ENCODE measurements at places on chromosomes 4 and X. TPM values are rescaled to one million over a fixed set of nuclear protein-coding genes. Genes with fewer than 3 reads are reported as not detected.
A peak's percentile ranks its signal among the peaks of the same experiment; 100 is the strongest.

DNA sequence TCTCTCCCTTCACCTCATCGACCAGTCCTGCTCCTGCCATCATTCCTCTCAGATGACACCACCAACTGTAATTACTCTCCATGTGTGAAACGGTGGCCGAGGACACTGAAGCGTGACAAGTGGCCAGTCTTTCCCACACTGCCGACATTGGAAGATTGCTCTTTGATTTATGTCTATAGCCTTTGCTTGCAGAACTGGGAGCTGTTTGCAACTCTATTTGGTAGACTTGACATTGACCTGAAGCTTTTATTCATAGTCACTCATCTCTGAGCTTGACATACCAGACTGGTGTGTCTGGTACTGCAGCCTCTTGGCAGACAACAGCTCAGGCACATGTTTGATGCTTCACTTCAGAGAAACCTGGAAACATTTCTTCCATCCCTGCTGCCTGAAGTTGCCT lies 121.8 kb upstream of the GALNT7 start:
- no peak for DNase-seq

GRCh38 chr4:1291996-1292702 lies 2.5 kb downstream of the MAEA start:
- no peak for DNase-seq

- no peak for DNase-seq
These were observed 145.1 kb upstream of the IL1RAPL2 start for GRCh38 chrX:104420907-104421306.

DNA sequence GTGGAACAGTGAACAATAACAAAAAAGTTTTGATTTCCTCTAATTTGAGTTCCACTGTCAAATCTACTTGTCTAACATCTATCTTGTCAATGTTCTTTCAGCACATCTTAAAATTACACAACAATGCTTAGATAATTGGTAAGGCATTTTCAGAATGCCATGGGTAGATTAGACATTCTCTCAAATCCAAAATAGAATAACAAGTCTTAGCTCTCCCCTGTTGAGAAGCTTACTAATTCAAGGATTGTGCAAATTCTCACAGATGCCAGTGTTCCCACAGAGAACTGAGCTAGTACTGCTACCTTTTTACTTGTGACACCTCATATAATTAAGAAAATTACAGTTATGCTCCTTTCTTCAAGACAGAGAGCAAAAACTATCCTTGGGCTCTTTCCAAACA lies 2442.0 kb downstream of the PCDH7 start:
- DNase-seq, result no peak

DNA sequence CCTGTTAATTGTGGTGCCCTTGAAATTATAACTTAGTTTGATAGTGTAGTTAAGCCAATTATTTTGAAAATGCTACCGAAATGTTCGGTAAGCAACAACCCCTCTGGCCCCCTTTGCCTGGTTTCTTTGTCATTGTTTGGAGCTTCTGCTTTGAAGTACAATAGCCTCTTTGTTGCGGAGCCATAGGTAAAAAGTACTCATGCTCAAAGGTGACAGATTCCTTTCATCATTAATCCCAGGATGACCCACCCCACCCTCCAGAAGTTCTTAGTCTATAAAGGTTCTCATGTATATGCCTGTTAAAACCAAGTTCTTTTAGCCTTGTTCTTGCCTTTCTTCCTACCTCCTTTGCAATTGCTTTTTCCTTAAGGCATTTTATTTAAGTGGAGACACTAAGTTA lies 42.4 kb upstream of the SMARCAD1 start:
- peak; percentile 49 for DNase-seq

DNA sequence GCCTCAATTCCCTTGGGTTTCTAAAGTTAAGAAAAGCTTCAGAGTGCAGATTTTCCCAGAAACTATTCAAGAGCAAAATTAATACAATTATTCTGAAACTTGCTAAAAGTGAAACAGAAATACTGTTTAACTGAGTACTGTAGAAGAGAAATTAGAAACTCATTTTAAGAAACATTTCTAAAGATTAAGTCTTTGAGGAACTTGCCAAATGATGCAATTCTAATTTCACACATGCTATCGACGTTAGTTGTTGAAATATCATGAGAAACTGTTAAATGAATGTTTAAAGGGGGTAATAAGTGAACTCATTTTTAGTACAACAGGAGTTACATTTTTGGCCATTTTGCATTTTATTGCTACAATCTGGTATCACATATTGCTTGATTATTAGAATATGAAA lies 125.3 kb upstream of the MAOA start:
- no peak for DNase-seq

DNA sequence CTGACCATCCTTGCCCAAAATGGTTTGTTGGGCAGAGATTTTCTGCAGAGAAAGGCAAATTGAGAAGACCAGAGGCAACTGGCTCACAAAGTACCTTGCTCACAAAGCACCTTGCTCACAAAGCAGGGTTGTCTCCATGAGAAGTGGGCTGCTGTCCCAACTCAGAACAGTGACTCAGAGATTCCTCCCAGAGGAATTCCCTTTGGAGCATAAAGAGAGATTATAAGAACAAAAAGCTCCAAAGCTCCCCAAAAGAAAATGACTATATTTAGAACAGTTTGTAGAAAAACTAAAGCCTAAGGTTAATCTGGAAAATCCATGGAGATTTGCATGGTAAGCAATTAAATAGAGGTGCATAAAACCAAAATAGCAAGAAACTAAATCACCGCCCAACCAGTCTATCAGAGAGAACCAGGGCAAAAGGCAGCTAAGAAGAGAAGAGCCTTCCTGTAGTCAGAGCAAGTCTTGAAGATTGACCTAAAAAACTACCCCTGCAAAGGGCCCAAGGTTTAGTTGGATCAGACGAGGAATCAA lies 731.4 kb downstream of the FAT4 start:
- DNase-seq, result no peak

GRCh38 chr4:156643826-156644225 lies 327.8 kb downstream of the PDGFC start:
- no peak for DNase-seq

DNA sequence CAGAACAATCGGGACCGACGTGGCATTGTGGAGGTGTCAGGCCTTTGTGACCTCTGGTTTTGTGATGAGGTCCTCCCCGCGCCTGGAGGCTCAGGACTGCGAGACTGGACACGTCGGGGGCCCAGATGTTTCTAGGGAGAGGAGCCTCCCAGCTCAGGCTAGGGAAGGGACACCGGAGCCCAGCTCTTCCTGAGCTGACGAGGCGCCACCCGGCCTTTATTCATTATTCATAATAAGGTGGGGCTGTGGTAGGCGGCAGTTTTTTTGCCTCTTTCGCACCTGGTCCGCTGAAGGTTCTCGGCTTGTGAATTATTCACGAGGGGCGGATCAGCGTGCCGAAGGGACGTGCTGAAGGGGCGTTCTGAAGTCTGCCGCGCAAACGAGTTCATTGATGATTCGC lies 2.3 kb upstream of the UBA1 start:
- no peak for DNase-seq

- DNase-seq, result no peak
These were observed 24.9 kb upstream of the ZDHHC15 start for GRCh38 chrX:75547783-75548182.

- no peak for DNase-seq
These were observed 37.1 kb downstream of the GK start for GRCh38 chrX:30690330-30690729.

- DNase-seq, result peak; percentile 41
These were observed 72.9 kb downstream of the CLDN34 start for GRCh38 chrX:10039821-10040793.

DNA sequence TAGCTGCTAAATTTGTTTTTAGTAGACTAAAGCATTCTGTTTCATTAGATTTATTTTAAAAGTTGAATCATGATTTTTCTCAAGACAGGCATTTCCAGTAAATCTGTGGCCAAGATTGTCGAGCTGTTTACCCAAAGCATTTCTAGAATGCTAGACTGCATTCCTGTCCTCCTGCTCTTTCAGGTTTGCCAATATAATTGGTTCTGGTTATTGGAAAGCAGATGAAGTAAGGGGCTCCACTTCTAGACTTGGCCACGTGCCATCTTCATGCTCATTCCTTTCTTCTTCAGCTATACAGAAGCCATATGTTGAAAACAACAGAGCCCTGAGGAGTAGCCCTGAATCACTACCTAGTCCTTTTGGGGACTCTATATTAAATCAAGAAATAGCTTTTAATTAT lies 62.5 kb downstream of the PGRMC2 start:
- no peak for DNase-seq

DNA sequence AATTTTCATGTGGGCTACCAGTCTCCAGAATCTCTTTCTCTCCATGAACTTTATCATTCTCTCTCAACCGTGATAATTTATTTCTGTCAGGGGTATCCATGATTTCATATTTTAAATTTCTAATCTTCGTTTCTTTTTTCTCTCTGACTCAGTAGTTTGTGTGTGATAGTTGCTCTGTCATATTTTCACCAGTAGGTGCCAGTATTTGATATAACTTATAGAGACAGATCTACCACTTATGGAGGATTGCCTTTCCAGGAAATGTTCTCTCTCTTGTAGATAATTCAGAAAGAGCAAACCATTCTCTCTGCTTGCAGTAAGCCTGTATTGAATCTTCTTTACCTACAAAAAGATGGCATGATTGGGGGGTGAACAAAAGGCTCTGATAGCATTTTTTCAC lies 79.3 kb upstream of the DYNLT3 start:
- DNase-seq, result peak; percentile 25

- DNase-seq, result no peak
These were observed 677.2 kb upstream of the INTU start for GRCh38 chr4:126955292-126956183.

GRCh38 chrX:122866532-122866931 lies 317.5 kb upstream of the GRIA3 start:
- DNase-seq, result no peak

DNA sequence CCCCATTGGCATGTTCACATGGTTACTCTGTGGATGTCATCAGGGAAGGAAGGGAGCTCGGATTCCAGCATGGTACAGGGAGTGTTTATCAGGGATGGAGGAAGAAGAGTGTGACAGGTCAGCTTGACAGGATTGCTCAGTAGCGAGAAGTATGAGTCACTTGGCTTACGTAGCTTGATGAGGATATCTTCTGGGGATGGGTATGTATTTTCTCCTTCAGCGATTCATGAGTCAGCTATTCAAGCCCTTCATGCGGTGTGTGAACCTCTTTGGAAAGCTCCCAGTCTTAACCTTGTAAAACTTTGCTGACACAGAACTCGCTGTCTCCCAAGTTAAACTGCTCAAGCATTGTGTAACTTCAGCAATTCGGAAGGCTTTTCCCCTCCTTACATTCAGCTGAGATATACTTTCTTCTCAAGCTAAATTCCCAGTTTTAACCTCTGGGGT lies 275.4 kb downstream of the ARHGAP10 start:
- no peak for DNase-seq

DNA sequence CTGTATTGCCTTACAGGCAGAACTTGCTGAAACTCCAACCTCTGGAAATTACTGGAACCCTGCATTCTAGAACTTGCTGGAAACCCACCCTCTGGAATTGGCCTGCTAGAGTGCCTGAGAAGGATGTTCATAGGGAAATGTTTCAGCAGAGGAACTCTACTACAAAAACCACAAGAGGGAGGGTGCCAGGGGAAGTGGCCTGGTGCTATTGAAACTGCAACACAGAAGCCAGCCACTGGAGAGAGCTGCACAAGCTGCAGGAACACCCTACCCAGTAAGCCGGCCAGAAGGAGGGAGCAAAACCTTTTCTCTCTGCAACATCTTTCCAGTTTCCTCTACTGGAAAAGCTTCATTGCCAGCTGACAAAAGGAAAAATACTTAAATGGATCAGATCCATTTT lies 2.5 kb upstream of the BRWD3 start:
- DNase-seq, result peak; percentile 18

- DNase-seq, result no peak
These were observed 514.6 kb upstream of the KLHL4 start for GRCh38 chrX:87003031-87003430.

GRCh38 chrX:110442635-110443034 lies 84.0 kb downstream of the RTL9 start:
- DNase-seq, result peak; percentile 54

GRCh38 chr4:139916041-139916440 lies 237.9 kb downstream of the MAML3 start:
- DNase-seq, result no peak

DNA sequence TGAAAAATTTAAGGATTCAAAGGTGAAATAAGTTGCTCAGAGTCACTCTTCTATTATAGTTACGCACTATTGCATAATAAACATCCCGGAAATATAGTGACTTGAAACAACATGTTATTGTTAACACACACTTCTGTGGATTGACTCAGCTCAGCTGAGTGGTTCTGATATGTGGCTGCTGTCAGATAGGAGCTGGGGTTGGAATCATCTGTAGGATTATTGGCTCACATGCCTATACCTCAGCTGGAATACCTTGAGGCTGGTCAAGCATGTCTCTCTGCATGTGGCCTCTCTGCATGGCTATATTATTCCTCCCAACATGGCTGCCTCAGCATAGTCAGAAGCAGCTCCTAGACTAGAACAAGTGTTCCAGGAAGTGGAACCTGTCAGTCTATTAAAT lies 486.7 kb upstream of the MAGEB2 start:
- no peak for DNase-seq

- no peak for DNase-seq
These were observed 1118.7 kb downstream of the SH3BGRL start for GRCh38 chrX:82320569-82320968.

DNA sequence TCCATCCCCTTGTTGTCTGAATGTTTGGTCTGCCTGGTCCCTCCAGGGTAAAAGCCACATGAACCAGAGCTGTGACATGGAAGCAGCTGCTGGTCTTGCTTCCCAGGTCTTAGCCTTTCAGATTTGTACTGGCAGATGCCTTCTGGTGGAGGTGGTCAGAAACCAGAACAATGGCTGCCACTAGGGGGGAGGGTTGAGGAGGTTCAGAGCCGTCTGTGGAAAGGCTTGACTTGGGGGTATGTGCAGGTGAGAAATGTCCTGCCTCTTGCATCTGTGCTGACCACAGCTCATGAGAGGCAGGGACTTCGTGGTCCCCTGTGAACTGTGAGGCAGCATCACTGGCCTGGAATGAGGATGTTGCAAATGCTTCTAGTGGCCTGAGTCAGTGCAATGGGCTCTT lies 144.2 kb upstream of the WDR1 start:
- DNase-seq, result no peak

GRCh38 chrX:12693754-12694153 lies 97.5 kb upstream of the PRPS2 start:
- DNase-seq, result no peak

DNA sequence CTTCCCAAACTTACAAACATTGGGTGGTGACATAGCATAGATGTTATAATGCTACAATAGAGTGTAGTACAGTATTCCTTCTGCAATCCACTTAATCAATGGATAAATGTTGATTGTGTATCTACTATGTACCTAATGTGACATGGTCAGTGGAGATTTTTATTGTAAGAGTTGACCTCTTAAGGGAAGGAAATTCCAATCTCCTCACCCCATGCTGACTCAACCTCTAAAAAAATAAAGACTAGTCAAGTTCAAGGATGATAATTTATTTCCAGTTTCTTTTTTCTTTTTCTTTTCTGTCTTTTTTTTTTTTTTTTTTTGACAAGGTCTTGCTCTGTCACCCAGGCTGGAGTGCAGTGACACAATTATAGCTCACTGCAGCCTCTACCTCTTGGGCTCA lies 206.5 kb upstream of the STS start:
- no peak for DNase-seq

The GATA1 gene
- total RNA-seq, result not detected

The NEXMIF gene
- not detected for total RNA-seq

The PF4V1 gene
- not detected for total RNA-seq

The INPP4B gene
- not detected for total RNA-seq

The GUCY1A1 gene
- not detected for total RNA-seq

The GPRASP1 gene
- total RNA-seq, result 0.51 TPM

The PORCN gene
- total RNA-seq, result 3.9 TPM

The CLIC2 gene
- 0.28 TPM for total RNA-seq

The FAM149A gene
- not detected for total RNA-seq

The COL25A1 gene
- total RNA-seq, result not detected

The REELD1 gene
- not detected for total RNA-seq

The SMR3A gene
- total RNA-seq, result not detected

The NEUROG2 gene
- total RNA-seq, result not detected

All from HepG2 (cell line).